ENCODE measurements at places on chromosomes 5 and 9.

DNA sequence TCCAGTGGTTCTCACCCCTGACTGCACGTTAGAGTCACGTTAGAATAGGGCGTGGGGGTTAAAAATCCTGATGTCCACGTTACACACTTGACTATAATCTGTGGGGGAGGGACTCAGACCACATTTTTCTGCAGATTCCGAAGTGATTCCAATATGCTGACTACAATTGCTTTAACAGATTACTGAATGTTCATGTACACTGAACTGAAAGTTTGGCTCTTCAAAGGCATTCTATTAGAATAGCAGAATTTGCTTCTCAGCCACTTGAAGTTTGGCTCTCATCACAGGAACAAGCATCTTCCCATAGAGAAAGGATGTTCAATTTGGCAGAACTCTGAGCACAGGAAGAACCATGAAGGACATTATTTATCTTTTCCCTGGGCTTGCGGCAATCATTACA, 84.5 kb downstream of the HAPLN1 start:
- DNase-seq = no peak

- DNase-seq = no peak
Measured at GRCh38 chr5:61440086-61440485, 108.0 kb downstream of the ZSWIM6 start.

DNA sequence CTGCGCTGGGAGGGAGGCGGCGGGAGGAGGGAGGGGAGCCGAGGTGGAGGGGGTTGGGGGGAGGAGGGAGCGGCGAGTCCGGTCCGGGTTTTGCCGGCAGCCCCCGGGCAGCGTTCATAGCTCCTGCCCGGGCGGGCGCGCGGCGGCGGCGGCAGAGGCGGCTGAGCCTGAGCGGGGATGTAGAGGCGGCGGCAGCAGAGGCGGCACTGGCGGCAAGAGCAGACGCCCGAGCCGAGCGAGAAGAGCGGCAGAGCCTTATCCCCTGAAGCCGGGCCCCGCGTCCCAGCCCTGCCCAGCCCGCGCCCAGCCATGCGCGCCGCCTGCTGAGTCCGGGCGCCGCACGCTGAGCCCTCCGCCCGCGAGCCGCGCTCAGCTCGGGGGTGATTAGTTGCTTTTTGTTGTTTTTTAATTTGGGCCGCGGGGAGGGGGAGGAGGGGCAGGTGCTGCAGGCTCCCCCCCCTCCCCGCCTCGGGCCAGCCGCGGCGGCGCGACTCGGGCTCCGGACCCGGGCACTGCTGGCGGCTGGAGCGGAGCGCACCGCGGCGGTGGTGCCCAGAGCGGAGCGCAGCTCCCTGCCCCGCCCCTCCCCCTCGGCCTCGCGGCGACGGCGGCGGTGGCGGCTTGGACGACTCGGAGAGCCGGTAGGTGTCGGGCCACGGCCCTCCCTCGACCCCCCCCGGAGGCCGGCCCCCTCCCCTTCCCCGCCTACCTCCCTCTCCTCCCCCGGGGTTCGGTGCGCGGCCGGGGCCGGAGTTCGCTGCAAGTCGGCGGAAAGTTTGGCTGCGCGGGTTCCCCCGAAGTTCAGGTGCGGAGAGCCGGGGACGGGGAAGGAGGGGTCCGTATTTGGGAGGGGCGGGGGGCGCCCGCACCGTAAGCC, at the start of gene CXXC5:
TSS of gene CXXC5 (plus strand) at position 145 of the 877 bp plus-strand sequence. CDS start 32,175 bp downstream, outside the sequence.
- DNase-seq = peak; percentile 72

DNA sequence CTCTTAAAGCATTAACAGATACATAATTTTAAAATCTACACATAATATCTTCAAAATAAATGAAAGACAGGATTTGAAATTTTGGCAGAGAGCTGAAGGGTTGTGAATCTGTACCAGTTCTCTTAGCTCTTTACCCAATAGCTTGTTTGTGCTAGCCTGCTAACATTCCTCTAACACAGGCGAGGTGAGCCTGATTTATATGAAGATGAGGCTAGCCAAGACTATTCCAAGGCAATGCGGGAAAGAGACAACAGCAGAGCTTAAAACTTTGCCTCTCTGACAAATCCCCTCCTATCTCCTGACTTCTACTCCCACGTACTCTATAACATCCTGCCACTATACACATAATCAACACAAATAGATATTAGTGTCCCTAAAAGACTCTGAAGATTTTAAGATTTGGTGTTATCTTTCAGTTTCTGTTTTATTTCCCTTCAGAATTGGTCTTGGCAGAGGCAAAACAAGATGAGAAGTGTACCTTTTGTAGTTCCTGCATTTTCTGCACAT, 745.6 kb upstream of the ZNF608 start:
- DNase-seq = no peak

DNA sequence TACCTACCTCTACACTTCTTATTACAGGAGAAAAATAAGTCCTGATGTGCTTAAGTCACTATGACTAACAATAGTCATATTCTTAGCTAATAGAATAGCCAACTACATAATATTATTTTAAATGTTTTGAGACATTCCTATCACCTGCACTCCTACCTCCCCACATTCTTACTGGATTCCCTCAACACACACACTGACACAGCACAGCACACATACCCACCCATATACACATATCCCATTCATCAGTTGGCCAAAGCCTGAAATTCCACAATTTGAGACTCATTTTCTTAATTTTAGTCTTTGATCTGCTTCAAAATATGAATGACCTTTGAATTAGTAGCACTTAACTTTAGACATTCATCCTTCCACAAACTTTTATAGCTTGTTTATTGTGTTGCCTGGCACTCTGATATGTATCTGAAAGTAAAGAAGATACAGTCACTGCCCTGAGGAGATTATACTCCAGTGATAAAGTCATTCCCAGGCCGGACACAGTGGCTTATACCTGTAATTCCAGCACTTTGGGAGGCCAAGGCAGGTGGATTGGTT, 168.3 kb upstream of the RASA1 start:
- DNase-seq = peak; percentile 33

DNA sequence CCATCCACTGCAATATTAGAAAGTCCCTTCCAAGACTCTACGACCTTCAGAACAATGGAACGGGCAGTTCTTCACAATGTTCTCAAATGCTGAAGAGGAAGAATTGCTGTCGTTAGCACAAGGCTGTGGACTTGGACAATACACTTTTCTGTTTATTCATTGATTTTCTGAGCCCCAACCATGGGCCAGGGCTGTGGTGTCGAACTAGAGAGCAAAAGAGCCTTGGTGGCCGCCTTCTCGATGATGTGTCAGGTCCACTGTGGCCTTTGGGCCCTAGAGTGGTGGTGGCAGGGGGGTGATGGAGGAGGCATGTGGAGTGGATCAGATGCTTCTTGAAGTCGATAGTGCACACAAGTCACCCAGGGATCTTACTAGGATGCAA, 18.5 kb upstream of the KIF12 start:
- no peak for DNase-seq

GRCh38 chr5:82011761-82012160, 39.9 kb downstream of the ATG10 start:
- peak; percentile 19 for DNase-seq

All from HFFc6 (cell line).